ENCODE measurements at places on chromosomes 13 and 19.

- DNase-seq: no peak
Observed at GRCh38 chr19:15374105-15374651, 5.4 kb downstream of the AKAP8 start.

DNA sequence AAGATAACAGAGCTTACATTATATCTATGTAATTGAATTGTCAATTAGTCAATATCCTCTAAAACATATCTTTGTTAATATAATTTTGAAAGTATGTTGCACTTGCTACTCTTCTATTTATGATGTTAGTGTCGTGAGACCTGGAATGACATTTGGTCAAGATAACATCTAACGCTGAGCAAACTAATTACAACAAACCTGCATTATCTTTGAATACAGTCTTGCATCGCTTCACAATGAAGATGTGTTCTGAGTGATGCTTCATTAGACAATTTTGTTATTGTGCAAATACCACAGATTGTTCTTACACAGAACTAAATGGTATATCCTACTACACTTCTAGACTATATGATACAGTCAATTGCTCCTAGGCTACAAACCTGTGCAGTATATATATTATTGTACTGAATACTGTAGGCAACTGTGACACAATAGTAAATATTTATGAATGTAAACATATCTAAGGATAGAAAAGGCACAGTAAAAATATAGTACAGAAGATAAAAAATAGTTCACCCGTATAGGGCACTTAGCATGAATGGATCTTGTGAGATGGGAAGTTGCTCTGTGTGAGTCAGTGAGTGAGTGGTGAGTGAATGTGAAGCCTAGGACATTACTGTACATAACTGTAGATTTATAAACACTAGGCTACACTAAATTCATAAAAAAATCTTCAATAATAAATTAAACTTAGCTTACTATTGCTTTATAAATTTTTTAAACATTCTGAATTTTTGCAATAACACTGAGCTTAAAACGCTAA lies 1773.8 kb downstream of the PCDH9 start:
- no peak for DNase-seq

DNA sequence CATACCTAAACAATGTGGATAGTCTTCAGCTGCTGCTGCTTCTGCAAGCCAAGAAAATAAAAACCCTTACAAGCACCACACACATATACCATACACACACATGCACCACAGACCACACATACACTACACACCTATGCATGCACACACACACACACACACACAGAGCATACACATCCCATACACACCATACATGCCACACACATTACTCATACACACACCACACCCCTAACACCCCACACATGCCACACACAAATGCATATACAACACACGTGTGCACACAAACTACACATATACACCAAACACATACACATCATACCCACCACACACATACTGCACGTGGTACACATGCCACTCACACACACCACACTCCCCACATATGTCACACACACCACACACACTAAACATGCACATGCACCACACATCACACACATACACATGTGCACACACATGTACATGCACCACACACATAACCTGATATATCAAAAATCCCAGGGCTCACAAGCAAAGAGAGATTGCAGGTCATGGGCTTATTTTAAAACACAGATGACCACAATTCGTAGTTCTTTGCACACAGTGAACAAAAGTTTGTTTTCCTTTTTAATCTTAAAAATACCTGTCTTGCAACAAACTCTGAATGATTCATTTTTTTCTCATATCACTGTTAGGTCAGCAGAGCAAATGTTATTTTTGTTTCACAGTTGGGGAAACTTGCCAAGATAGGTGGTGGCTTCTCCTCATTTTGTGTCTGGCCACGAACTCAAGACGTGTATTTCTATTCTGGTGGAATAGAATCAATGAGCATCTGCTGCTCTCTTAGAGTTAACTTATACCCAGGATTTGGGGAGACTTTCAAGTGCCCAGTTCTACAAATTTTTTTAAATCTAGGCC lies 456.6 kb downstream of the FGF9 start:
- no peak for DNase-seq

DNA sequence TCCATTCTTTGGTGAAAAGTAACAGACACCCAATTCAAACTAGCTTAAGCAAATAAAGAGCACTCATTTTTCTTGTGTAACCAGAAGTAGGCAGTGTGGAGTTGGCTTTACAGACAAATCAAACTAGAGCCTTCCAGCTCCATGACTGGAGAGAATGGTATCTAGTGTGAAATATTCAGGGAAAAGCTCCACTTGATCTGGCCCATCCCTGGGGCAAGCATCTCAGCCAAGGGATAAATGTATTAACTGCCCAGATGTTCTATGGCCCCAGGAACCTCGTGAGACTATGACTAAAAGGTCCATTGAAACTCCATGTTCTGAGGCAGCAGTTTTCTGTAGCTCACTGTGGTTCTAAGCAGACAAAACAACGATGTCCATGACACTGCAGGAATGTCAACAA lies 49.9 kb downstream of the TBC1D4 start:
- DNase-seq: peak; percentile 47

DNA sequence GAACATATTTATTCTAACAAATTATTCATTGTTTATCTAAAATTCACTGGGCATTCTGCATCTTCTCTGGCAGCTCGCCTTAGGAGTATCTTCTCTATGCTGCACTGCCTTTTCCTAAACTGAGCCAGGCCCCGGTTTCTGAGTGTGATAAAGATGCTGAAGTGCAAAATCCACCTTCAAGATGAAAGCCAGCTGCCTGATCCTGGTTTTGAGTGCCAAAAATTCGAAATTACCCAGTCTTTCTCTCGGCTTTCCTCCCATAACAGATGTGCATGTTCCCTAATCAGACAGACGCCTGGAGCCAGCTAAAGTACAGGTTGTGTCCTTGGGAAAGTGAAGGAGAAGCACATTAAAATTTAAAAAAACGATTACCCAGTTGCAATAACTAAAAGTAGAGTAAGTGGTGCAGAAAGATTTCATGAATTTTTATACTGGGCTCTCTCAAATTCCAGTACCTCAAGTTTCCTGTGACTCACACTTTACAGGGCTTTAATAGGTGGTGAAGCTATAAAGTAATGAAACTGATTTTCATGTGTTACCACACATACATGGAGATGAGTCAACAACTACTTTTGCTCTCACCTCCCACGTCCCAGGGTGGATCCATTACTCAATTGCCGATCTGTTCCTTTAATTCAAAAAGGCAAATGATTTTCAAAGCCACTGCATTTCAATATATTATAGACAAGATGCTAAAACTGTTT lies 65.0 kb upstream of the GTF2F2 start:
- peak; percentile 21 for DNase-seq
